ENCODE measurements at places on chromosomes 5 and 9.

GRCh38 chr5:37568893-37569292, 189.8 kb downstream of the WDR70 start:
- DNase-seq: no peak

- no peak for DNase-seq
Observed at GRCh38 chr9:69351227-69351626, 26.2 kb downstream of the ENTREP1 start.

DNA sequence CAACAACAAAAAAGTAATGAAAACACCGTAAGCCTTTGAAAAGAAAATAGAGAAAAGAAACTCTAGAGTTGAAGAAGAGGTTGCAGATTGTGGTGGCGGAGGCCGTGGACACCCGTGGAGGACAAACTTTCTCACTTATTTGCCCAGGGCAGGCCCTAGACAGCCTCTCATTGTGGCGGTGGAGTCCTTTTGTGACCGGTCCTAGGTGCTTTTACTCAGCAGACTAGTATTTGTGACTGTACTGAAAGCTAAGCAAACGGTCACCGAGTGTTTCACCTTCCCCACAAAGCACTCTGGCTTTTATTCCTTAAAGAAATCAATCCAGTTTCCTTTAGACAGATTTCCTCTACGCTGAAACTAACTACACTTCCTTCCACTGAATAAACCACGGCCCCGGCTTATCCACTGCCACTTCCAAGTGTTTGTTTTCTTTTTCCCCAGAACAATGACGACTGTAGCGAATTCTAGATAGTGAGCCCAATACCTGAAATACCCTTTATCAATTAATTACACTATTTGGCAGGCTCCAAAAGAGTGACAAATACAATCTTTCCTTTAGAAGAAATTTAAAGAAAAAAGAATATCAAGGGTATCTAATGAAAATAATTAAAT, 210.2 kb upstream of the TARS1 start:
- no peak for DNase-seq

DNA sequence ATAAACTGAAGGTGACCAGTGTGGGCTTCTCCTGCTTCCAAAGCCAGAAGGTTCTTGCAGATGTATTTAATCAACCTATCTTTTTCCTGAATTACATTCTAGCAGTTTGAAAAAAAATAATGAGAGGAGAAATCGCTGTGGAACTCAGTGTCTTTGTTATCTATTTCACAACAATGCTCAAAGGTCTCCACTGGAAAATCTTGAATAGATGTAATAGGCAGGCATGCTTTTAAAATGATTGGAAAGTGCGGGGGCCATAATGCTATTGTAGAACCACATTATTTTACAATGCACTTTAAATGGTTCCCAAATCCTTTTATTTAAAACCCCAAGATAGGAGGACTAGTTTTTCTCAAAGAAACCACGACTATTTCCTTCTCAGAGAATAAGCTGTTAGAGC, 23.3 kb downstream of the ENC1 start:
- DNase-seq: no peak

DNA sequence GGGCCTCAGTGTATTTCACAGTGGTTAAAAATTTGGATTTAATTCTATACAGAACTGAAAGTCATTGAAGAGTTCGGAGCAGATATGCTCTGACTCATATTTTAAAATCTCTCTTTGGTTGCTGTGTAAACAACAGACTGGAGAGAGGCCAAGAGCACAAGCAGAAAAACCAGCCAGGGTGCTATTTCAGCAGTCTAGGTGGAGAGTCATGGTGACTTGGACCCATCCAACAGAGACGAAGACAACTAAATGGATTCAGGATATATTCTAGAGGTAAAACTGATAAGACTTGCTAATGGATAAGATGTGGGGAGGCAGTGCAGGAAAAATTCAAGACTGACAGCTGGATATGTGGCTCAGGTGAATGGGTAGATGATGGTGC, 168.9 kb downstream of the MAPKAP1 start:
- DNase-seq: no peak

GRCh38 chr5:173392172-173392571, 64.0 kb upstream of the STC2 start:
- DNase-seq: no peak

GRCh38 chr5:116572350-116573278, 2.0 kb downstream of the SEMA6A start:
- DNase-seq: no peak

DNA sequence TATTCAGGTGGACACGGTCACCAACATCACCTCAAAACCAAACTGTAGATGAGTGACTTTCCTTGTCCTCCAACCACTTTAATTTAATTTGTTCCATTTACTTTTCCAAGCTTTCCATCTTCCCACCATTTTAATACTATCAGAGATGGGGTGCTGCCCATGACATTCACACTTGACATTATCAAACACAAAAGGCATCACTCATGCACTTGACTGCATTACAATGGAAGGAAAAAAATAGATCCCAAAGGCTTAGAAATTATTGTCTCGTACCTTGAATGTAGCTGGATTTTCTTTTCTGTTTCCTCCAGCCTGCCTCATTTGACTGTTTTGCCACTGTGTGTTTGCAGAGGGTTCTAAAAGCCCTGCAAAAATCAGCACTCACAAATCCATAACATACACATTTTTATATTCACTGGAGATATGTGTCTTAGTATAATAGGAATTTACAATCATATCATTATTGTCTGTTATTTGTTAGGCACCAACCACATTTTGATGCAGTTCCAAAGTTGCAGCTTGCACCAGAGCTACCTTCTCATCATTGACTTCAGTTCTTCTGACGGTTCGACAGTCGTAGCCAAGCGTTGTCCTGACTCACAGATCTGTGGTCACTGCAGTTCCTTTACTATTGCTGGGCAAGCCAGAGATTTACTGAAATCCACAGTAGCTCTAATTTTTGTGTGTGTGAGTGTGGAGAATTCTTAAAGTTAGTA, 712.3 kb upstream of the WWC1 start:
- no peak for DNase-seq

DNA sequence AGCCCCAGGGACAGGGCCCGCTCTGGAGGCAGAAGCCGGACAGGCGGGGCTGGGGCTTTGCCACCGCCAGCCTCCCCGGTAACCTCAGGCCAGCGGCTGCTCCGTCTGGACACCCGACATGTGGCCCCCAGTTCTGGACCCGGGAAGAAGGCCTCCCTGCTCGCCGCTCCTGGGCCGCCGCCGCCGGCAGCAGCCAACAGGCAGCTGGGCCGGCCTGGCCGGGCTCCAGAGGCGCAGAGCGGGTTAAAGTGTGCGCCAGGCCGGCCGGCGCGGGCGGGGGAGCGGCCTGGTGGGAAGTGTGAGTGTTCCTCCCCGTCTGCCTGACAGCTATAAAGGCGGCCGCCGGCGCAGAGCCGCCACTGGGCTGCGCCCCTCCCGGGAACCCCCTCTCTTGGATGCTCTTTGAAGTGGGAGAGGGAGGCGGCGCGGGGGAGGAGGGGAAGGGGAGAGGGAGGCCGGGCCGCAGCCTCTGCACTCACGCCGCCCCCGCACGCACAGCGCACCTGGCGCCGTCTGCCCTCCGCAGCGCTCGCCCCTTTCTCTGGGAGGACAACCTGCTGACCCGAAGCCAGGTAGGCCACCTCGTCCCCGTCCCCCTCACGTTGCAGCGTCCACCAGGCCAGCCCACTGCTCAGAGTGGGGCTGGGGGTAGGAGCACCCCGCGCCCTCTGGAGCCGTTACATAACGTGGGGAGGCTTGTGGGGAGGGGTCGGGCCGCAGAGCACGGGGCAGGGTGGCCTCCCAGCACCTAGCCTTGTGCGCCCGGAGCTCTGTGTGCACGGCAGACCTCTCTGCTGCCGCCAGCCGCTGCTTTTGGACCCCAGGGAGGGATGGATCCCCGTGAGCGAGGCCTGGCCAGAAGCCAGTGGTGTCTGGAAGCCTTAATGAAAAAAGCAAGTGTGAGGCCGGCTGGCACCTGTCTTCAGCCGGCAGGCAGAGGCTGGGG, at the start of gene ADAMTSL2:
ADAMTSL2 (plus strand) TSS at position 359 of the 946 bp plus-strand sequence. CDS start 2,009 bp downstream, outside the sequence.
- DNase-seq: peak; percentile 31

GRCh38 chr9:111744363-111744762, 50.4 kb downstream of the SHOC1 start:
- no peak for DNase-seq

GRCh38 chr9:69470186-69470977, 145.4 kb downstream of the ENTREP1 start:
- no peak for DNase-seq

- DNase-seq: no peak
Observed at GRCh38 chr9:137235424-137236237, 4.9 kb downstream of the SLC34A3 start.

GRCh38 chr5:129906177-129906887, 2.1 kb downstream of the CHSY3 start:
- no peak for DNase-seq

- no peak for DNase-seq
Observed at GRCh38 chr9:34654323-34655051, 2.5 kb downstream of the IL11RA start.

- no peak for DNase-seq
Observed at GRCh38 chr9:137320555-137321384, 18.7 kb upstream of the NRARP start.

GRCh38 chr9:117273612-117274011, 141.2 kb downstream of the ASTN2 start:
- DNase-seq: no peak

DNA sequence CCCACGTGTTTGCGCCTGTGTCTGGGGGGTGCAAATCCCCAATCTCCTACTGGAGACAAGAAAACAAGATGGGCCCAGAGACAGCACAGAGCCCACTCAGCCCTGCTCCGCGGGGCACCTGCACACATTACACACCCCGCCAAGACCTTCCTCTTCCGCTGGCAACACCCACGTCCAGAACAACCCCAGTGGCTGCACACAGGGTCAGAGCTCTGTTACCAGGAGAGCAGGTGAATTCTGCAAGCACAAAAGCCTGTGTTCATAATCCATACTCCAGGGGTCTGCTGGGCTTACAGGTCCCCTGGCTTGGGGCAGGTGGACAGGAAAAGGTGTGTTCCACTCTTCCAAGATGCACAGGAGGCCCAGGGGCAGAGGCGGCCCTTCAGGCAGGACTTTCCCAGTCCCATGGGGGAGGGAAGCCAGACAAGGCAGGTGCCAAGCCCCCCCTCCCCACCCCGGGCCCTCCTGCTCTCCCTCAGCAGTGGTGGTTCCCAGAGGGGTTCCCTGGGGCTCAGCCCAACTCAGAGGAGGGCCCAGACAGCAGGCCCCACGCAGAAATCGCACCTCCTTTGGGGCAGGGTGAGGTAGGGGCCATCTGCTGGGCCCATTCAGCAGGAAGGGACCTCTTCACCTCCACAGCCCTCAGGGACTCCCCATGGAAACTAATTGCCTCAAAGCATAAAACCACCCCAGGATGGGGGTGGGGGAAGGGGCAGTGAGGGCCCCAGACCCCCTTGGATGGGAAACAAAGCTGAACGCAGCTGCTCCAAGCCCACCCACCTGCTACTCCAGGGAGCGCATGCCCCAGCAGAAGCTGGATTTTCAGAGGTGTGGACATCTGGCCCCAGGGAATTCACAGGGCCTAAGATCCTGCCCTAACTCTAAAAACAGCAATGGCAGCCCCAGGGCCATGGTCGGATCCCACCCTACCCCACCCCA, 105.3 kb downstream of the VAV2 start:
- DNase-seq: no peak

DNA sequence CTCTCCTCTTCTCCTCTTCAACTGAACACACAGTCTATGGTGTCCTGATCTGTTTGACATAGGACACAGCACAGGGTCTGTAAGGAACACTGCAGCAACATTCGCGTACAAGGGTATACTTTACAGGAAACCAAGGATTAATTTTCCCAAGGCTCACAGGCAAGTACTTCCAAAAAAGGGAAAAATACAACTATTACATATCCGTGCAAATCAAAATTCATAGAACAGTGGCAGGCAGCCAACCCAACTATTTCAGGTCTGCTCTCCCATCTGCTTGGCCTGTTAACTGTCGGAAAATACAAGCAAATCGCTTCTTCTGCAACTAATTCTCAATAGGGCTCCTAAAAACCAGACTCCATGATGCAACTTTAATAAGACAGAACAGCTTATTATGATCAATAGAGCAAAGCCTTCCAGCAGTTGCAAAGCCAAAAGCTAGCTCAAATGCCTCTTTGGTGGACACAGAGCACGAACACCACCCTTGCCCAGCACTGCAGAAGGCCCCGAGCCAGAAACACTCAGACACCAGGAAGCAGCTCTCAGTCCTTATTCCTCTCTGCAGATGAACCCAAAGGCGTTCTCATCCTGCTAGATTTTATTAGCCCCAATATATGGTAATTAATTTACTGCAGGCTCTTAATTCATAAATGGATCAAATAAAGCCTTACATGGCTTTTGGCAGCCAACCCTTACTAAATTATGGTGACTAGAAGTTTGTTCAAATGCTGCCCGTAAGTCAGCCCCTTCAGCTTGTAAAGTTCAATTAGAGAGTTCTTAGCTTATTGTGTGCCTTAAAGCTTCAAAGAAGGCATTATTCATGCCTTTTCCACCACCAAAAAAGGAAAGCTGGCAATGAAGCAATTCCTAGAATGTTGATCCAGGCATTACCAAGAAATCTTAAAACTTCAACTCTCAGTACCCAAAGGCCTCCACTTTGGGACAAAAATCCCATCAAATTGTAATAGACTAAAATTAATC, 68.8 kb downstream of the ZNF608 start:
- DNase-seq: no peak

DNA sequence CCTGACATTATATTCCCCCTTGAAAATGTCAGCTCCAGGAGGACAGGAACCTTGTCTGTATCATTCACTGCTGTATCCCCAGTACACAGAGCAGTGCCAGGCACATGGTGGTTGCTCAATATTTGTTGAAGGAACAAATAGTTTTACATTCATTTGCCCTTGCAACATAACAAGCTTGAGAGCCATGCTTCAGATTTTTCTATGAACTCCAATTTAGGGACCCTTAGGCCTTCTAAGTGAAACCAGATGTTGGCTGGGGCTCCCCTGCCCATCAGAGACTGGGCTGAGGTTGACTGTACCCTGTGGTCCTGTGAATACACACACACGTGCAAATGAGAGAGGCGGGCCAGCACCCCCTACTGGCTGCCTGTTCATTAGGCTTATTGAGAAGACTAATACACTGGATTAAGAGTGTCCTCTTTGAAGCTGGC, 214.9 kb upstream of the WWC1 start:
- no peak for DNase-seq

DNA sequence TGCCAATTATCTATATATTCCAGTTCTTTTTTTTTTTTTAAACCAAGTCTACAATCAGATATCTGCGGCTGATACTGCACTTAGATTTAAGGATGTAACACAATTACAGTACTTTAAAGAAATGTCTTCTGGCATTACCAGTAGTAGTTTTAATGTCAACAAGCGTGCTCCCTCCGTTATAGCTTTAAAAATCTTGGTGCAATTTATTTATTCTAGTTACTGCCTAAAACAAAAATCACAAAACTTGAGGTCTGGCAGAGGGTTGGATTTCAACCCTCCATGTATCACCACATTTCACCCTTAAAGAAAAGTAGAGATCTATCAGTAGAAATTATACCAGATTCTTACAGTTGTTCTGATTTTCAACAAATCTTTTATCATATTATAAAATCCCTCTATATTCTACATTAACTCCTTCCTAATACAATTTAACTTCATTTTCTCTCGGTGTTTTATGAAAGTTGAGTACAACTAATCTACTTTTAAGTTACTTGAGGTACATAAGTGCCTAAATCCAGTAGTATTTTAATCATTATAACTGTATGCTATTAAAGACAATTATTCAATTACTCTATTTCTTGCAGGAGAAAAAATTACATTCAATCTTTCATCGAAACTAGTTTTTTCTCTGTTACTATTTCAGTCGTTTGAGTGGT, 2.0 kb upstream of the RICTOR start:
- no peak for DNase-seq
